ENCODE measurements at places on chromosomes 7 and 10.

DNA sequence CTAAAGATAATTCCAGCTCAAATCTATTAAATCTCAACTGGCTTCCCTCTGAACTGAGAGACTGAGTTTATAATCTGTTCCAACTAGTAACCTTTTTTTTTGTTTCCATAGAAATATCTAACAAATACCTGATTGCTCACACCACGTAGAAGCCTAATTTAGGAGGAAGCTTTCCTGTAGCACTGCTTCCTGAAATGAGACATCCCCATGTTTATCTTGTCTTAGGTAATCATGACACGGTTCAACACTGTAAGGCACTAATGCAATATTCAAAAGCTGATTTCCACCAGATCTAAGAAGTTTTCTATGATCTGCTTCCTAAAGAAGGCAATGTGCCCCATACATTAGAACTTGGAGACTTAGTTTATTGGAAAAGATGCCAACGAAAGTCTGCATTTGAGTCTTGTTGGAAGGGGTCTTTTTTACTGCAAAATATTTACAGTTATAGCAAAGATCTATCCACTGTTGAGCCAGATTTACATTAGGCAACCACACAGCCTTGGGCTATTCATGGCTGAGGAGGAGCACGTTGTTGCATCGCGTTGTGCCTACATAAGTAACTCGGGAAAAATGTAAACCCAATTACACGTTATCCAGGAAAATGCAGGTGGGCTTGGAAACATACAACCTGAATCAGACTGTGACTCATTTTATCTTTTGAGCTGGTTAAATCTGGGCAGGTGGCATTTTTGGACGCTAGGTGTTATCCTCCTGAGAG, 66.3 kb downstream of the VIPR2 start:
- no peak for DNase-seq

GRCh38 chr10:78655979-78656378, 412.8 kb upstream of the ZMIZ1 start:
- no peak for DNase-seq

GRCh38 chr7:155509725-155510551, 36.4 kb downstream of the CNPY1 start:
- peak; percentile 27 for DNase-seq

GRCh38 chr7:80313716-80314115, 179.1 kb downstream of the GNAI1 start:
- no peak for DNase-seq

GRCh38 chr7:156118248-156118645, 306.0 kb upstream of the SHH start:
- DNase-seq: no peak

DNA sequence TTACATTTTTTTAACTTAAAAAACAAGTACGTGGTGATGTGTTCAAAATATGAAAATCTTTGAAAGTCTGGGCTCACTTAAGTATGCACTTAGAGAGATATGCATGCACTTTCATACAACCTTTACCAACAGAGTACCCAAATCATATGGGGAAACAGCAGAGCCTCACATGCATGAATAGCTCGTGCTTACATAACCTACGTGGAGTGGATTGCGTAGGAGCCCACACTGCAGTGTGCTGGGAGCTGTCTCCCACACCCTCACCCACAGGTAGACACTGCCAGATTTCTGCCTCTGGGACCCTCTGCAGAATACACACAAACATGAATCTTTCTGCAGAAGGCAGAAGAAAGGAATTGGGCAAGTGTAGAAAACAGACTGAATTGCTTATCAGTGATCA, 581 bp downstream of the CLCN1 start:
- DNase-seq: no peak

GRCh38 chr7:89265631-89266030, 470.1 kb upstream of the TEX47 start:
- DNase-seq: no peak

- no peak for DNase-seq
These were observed 76.6 kb downstream of the CYP26A1 start for GRCh38 chr10:93150289-93150688.

DNA sequence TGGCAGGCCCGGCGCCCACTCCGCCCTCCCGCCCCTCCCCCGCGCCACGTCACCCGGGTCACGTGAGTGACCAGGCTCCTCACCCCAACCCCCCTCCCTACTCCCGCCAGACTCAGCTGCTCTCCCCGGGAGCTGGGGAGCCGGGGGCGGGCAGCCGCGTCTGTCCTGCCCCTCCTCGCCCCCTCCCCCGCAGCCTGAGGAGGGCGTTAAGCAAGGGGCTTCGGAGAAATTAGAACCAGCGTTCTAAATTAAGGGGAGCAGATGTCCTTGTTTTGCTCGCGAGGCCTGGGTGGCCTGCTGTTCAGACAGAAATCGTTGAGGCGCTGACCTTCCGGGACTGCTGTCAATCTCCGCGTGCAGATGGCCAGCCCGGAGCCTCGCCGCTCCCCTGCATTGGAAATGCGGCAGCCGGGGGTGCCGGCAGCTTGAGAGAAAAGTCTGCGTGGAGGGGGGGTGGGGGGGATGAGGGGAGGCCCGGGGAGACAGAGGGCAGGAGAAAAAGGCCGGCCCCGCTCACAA, 102.2 kb upstream of the ZNF438 start:
- peak; percentile 43 for DNase-seq

GRCh38 chr7:69808391-69808790, 210.1 kb downstream of the AUTS2 start:
- no peak for DNase-seq

GRCh38 chr7:35691827-35692307, 3.1 kb downstream of the HERPUD2 start:
- peak; percentile 34 for DNase-seq

DNA sequence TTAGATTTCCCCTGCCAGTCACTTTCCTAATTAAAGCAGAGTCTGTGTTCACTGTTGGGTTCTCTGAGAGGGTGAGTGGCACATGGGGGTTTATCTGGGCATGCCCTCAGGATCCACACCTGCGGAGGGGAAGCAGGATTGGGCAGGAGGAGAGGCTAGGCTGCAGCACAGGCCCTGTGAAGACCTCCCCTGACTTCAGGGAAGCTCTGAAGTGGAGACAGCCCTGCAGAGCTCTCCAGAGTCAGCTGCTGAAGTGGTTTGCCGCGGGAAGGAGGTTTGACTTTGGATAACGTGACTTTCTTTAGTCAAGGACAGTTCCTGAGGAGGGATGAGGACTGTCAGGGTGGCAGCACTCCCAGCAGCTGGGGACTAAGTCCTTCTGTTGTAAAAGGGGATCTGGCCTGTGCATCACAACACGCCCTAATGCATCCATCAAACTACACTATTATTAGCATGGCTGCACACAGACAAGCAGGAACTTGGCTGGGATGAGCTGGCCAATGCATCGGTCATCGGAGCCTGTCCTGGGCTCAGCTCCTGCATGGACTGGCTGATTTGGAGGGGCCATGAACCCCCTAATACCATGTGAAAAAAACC, 50.9 kb upstream of the LEP start:
- DNase-seq: no peak

- no peak for DNase-seq
These were observed 61.1 kb upstream of the EXOC4 start for GRCh38 chr7:133191787-133192186.

- no peak for DNase-seq
These were observed 24.1 kb upstream of the C10orf71 start for GRCh38 chr10:49274886-49275285.

DNA sequence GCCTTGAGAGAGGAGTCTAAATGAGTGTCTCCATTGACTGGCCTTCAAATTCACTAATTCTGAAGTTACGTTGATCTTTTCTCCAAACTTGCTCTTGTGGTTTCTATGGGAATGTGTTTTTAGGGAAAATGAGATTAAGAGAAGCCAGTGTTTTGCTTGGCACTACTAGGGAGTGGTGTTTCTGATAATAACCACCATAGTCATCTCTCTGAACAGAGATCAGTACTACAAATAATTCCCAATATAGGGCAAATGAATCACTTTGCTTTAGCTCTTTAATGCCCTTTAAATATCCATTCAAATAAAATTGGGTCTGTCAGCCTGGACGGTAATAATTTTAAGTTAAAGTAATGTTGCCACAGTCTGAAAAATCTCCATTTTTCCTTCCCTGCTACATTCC, 90.8 kb downstream of the NRF1 start:
- no peak for DNase-seq

DNA sequence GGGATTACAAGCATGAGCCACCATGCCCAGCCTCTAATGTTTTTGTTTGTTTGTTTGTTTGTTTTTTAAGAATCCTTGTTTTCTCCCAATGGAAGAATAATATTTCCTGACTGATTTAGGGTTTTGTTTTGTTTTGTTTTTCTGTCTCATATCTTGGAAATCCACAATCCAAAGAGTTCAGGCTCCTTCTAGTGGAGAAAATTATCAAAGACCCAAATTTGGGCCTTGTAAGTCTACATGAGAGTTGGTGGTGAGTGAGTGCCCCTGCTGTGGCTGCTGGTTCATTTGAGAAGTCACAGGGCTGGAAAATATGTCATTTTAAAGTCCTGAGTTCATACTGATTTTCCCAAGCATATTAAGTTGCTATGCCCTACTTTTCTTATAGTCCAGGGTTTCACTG, 33.5 kb upstream of the KLHL7 start:
- no peak for DNase-seq

GRCh38 chr7:19852192-19852591, 78.8 kb upstream of the TMEM196 start:
- DNase-seq: no peak

GRCh38 chr7:479115-479947, 40.3 kb downstream of the PDGFA start:
- no peak for DNase-seq

DNA sequence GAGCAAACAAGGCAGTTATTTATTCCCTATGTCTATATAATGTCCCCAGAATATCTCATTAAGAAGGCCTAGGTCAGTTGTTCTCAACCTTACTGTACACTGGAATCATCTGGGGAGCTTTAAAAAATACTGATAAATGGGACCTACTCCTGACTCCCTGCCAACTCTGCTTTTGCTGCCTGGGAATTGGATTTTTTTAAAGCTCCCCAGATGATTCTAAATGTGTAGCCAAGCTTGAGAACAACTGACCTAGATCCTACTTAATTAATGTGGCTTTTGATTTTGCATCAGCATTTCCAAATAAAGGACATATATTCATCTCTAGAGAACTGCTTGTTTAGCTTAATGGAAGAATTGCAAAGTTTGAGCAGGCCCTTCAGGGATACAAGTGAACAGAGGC, 91.7 kb upstream of the HPS1 start:
- DNase-seq: no peak

GRCh38 chr10:21159669-21160068, 262.6 kb upstream of the NEBL start:
- no peak for DNase-seq

DNA sequence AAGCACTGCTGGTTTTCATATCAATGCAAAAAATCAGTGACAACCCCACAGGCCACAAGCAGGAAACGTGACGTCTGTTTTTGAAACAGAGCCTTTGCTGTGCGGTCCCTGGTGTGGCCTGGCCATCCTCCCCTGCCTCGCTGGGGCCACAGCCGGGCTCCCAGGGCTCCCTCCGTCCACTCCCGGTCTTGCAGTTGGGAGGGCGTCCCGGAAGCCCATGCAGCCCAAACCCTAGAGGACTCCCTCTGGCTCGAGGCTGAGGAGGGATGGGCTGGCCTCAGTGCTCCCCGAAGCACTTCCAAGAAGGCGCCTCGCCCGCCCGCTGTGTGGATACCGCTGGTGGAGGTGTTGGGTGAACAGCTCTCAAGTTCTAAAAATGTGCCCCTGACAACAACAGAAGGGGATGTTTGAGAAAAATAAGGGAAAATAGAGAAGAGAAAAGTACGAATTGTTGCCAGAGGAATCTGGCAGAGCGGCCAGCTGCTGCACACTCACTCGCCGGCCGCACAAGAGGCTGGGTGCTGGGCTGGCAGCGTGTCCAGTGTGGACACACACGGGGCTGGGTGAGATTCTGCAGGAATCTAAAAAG, 73.5 kb downstream of the ZRANB1 start:
- DNase-seq: no peak

DNA sequence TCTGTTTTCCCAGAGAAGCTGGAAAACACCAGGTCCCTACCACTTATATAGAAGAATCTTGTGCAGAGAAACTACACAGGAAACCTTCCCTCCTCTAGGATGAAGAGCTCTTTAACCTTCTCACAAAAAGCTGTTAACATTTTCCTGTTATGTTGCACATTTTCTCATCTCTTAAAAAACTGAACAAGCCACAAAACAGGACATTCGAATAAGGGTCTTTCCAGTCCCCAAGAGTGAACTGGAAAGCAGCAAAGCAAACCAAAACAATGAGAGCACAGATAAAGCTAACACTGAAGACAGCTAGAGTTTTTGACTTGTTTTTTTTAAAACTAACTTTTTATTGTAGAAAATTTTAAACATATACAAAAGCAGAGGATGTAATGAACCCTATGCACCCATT, 82.7 kb downstream of the RNF216 start:
- no peak for DNase-seq

Measured in stimulated activated naive CD8-positive, alpha-beta T cell treated with anti-CD3 and anti-CD28 coated beads, Interleukin-15, amount 100 ng/mL, for 72 hours (primary cell).